T follicular helper cell (primary cell): ENCODE measurements at places on chromosomes 4 and X.

GRCh38 chrX:15524417-15524816 lies 23.8 kb downstream of the BMX start:
- no peak for DNase-seq

DNA sequence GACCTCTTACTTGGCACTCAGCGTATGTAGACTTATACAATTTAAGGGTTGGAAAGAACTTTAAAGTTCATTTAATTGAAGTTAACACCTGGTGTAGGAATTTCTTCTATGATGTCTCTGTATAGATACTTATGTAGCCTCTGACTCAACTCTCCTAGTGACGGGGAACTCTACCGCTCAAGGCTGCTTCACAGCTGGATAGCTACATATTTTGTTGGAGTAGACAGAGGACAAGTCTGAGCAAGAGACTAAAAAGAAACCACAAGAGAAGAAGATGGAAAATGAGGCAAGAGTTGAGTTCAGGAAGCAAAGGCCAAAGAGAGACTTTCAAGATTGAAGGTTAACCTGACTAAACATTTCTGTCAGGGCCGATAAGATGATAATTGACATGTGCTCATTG lies 52.6 kb downstream of the GPR50 start:
- no peak for DNase-seq

- no peak for DNase-seq
Measured at GRCh38 chrX:118761939-118762707, 34.7 kb downstream of the IL13RA1 start.

- DNase-seq = no peak
Measured at GRCh38 chr4:73432169-73433000, 3.6 kb upstream of the AFP start.

DNA sequence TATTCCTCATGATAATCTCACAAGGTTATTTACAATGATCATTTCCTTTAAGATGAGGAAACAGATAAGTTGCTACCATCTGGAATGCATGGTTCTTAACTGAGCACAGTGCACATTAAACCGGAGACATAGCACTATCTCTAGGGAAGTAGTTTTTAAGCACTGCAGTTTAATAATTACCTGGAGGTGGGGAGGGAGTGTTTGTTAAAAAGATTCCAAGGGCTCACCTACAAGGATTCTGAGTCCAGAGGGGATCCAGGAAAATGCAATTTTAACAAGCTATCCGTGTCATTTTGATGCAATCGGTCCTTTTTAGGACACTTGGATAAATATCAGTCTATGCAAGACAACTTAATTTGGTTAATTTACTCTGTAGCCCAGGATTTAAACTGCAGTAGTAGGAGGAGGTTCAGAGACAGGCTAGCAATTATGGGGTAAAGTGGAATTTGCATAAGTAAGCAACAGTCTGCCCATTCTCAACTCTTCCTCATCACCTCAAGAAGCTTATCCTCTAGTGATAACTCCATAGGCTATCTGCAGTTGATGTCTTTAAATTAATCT lies 2.8 kb upstream of the PDLIM5 start:
- no peak for DNase-seq

DNA sequence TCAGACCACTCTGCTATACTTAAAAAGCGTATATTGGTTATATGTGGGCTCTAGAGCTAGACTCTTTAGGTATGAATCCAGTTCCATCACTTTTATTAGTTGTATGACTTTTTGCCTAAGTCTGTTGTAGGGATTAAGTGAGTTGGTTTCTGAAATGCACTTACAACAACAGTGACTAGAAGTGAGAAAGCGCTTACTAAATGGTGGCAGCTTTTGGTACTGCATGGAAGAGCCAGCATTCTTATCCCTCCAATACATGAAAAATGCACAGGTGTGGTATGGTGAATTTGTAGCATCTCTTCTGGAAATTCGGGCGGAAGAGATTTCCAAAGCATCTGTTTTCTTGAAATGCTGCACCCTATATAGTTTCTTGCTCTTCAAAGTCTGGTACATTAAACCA lies 117.1 kb downstream of the SPANXA1 start:
- no peak for DNase-seq

DNA sequence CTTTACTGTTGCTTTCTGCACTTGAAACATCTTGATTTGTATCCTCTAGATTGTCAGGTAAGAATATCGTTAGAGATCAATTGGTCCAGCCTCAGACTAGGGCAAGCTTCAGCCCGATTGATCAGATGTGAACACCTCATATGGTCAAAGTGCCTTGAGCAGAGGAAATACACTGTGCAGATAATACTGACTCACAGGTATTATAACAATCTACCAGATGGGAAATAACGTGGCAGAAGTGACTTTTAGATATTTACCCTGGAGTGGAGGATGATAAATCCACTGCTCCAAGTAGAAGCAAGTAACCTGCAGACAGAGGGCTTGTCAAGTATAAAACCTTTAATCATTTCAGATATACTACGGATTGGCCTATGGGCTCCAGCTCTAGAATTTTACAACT lies 17.9 kb downstream of the VEGFC start:
- no peak for DNase-seq

- no peak for DNase-seq
Measured at GRCh38 chrX:38154340-38154739, 66.3 kb downstream of the SRPX start.

DNA sequence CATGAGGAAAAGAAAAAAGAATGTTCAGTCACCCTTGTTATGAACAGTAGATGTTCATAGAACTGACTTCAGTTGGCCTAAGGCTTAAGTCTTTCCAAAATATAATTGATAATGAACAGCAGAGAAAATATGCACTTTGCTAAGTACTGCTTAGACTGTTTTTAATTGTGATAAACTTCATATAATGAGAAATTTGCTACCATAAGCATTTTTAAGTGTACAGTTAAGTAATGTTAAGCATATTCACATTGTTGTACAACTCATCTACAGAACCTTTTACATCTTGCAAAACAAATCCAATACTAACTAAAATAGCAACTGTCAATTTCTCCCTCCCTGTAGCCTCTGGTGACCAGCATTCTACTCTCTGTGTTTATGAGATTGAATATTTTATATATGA lies 792.2 kb upstream of the LCORL start:
- no peak for DNase-seq

GRCh38 chr4:101022151-101023024 lies 324.9 kb downstream of the PPP3CA start:
- no peak for DNase-seq
